ENCODE measurements at places on chromosomes 1 and 21.

- no peak for DNase-seq
Observed at GRCh38 chr1:4626061-4626460, 28.3 kb upstream of the AJAP1 start.

GRCh38 chr1:34590211-34590623, 164.6 kb upstream of the GJB5 start:
- DNase-seq, result no peak

DNA sequence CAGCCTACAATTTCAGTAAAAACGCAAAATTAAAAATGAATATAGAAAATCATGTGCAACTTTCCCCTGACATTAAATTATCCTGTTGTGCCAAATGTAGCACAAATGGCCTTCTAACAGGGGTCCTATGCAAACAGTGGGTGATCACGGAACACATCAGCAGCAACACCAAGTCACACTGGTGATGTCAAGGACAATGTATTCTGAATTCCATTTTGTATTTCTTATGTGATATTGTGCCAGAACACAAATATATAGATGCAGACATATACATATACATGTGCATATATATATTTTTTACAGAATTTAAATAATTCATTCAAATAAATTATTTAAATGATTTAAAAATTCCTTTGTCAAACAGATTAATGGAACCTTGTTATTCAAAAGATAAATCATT, 8.6 kb upstream of the ADGRL2 start:
- DNase-seq, result no peak

DNA sequence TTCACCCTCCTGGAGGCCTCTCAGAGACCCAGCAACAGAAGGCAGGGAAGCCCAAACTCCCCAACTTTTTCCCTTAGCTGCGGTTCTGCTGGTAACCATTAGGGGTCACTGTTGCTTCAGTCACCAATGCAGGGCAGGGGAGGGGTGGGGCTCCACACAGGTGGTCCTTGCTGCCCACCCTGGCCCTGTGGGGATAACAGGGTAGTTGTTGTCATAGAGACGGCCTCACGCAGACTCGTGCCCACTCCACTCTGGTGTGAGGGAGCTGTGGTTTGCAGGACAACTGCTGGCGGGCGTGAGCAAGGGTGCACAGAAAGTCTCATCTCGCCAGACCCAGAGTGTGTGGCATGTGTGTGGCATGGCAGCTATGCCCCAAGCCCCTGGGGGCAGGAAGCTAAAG, 19.9 kb downstream of the INSRR start:
- peak; percentile 49 for DNase-seq

GRCh38 chr1:162964901-162965300, 103.9 kb upstream of the CCDC190 start:
- DNase-seq, result no peak
